ENCODE measurements at places on chromosomes 5 and 9. TPM values are rescaled to one million over a fixed set of nuclear protein-coding genes. Genes with fewer than 3 reads are reported as not detected.
A peak's percentile ranks its signal among the peaks of the same experiment; 100 is the strongest.

DNA sequence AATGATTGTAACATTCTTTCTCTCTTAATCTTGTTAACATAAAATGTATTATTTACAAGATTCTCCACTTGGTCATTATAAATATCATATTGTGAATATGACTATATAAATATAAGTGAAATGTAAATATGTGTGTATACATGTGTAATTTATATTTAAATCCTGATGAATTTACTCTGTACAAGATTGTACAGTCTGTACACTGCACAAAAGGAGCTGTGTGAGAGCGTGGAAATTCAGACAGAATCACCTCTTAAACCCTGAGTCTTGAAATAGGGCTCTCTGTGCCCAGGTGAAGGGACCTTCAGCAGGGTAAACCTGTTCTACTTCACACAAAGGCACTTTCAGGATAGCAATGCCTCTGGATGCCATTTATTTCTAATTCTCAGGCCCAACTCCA lies 456.0 kb downstream of the SEMA5A start:
- ATAC-seq: no peak

GRCh38 chr9:17775656-17776055 lies 196.8 kb downstream of the SH3GL2 start:
- ATAC-seq: no peak

- ATAC-seq: no peak
Measured at GRCh38 chr5:59161221-59162105, 578.6 kb downstream of the RAB3C start.

DNA sequence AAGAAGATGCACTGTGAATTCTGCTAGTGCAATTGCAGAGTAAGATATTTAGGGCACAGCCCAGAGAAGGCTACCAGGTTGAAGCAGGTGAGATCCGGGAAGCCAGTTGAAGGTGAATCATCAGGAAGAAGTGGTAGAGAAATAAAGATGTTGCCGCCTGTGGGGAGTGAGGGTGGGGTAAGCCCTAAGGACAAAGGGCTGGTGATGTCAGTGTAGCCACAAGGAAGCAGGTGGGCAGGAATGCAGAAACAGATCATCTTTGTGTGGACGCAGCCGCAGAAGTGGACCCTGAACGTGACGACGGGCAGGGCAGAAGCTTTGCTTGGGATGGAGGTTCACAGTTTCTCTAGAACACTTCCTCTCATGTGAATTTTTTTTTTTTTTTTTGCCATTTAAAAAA lies 164.2 kb downstream of the ACTL7B start:
- peak; percentile 88 for ATAC-seq

Gene PDLIM4
- total RNA-seq: 26.9 TPM

Gene MAST4
- total RNA-seq: 106 TPM

Gene SLC24A2
- 0.04 TPM for total RNA-seq

Gene LPAR1
- 7.5 TPM for total RNA-seq
